ENCODE measurements at places on chromosomes 6 and 20. TPM values are rescaled to one million over a fixed set of nuclear protein-coding genes. Genes with fewer than 3 reads are reported as not detected.

The ADAM33 gene
- total RNA-seq = 14.7 TPM

The DYNLT2 gene
- 1.0 TPM for total RNA-seq

The RHAG gene
- total RNA-seq = not detected

The LAMA5 gene
- 32.1 TPM for total RNA-seq

The GJA10 gene
- not detected for total RNA-seq

The GFOD1 gene
- 2.7 TPM for total RNA-seq

The PEX3 gene
- total RNA-seq = 8.2 TPM

The PAK5 gene
- total RNA-seq = under 0.01 TPM

The TOX2 gene
- 50.5 TPM for total RNA-seq

The C20orf202 gene
- not detected for total RNA-seq

The TRIM31 gene
- not detected for total RNA-seq

The TMEM242 gene
- total RNA-seq = 5.2 TPM

The TTK gene
- total RNA-seq = 43.0 TPM

The RBBP8NL gene
- not detected for total RNA-seq

The MTHFD1L gene
- total RNA-seq = 48.0 TPM

The COL9A3 gene
- 3.0 TPM for total RNA-seq

The DEFB129 gene
- not detected for total RNA-seq

The ENPP4 gene
- total RNA-seq = 0.59 TPM

The SLC22A1 gene
- under 0.01 TPM for total RNA-seq

The LAMA2 gene
- total RNA-seq = 9.5 TPM

The SH3BGRL2 gene
- total RNA-seq = 3.7 TPM

The SLC17A1 gene
- not detected for total RNA-seq

The COL19A1 gene
- not detected for total RNA-seq

The HSPA12B gene
- 0.45 TPM for total RNA-seq

The CD24 gene
- 0.17 TPM for total RNA-seq

The NKAIN2 gene
- not detected for total RNA-seq

The CHMP4B gene
- total RNA-seq = 30.5 TPM

The WFDC5 gene
- total RNA-seq = not detected

The TPBG gene
- total RNA-seq = 68.7 TPM

The APCDD1L gene
- 4.2 TPM for total RNA-seq

The ADGRB3 gene
- total RNA-seq = 0.17 TPM

The EYA4 gene
- 8.1 TPM for total RNA-seq

The HAO1 gene
- total RNA-seq = not detected

The PI16 gene
- total RNA-seq = not detected

The VWA7 gene
- 0.67 TPM for total RNA-seq

The EPHA7 gene
- 0.34 TPM for total RNA-seq

The C20orf141 gene
- not detected for total RNA-seq

The PHACTR3 gene
- total RNA-seq = not detected

The TMEM244 gene
- not detected for total RNA-seq

The SNX3 gene
- total RNA-seq = 101 TPM

The HLA-G gene
- total RNA-seq = not detected

The SNX5 gene
- total RNA-seq = 126 TPM

The DEFB127 gene
- not detected for total RNA-seq

The NKX2-2 gene
- total RNA-seq = not detected

The ECT2L gene
- total RNA-seq = not detected
